ENCODE measurements at places on chromosomes 4 and X. TPM values are rescaled to one million over a fixed set of nuclear protein-coding genes. Genes with fewer than 3 reads are reported as not detected.

The STPG2 gene
- 0.06 TPM for total RNA-seq

The ARHGAP24 gene
- 2.2 TPM for total RNA-seq

The LUZP4 gene
- not detected for total RNA-seq

The CRMP1 gene
- total RNA-seq = 91.4 TPM

The CFAP299 gene
- total RNA-seq = not detected

The SLC34A2 gene
- total RNA-seq = 0.12 TPM

The RPA4 gene
- total RNA-seq = 0.34 TPM

The ZNF157 gene
- total RNA-seq = 1.4 TPM

The FREM3 gene
- not detected for total RNA-seq

The HMX1 gene
- total RNA-seq = 0.19 TPM

DNA sequence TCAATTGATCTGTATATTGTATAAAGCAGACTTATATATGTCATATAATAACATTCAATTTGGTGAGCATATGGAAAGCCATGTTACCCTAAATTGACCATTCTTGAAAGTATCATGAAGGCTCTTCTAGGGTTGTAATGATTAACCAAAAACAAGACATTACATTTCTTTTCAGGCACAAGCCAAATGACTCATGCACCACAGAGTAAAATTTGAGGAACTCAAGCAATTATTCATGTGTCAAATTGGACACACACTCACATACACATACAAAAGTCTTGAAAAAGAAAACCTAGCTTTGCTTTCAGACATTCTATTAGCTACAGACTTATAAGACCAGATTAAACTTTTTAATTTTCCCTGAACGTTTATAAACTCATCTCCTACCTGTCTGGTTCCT, 146.5 kb upstream of the PCDH18 start:
- H3K4me1 ChIP-seq = peaks cover 11% of the 10 kb centered on the region
- no peak for DNase-seq
- H3K27me3 ChIP-seq = no peaks in the 10 kb centered on the region
- H3K4me3 ChIP-seq = no peak overlapping the region
- no peak overlapping the region for H3K27ac ChIP-seq
- H3K36me3 ChIP-seq = no peaks in the 10 kb centered on the region

DNA sequence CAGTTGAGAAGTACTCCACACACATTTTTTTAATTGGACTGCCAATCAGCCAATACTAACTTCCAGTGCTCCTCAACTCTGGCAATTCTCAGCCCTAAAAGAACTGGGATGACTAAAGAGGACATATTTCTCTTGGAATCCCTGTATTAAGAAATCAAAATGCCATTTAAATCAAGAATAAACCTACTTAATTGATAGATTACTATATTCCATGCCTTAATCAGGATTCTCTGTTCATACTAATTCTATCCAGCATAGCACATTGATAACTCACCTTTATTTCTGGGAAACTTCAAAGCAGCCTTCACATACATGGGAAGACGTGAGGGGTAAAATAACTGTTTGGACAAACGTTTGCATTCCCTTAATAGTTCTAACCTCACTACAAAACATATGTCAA, 93.0 kb upstream of the DKK2 start:
- no peaks in the 10 kb centered on the region for H3K27me3 ChIP-seq
- H3K4me1 ChIP-seq = no peaks in the 10 kb centered on the region
- no peak overlapping the region for H3K27ac ChIP-seq

- H3K36me3 ChIP-seq = no peaks in the 10 kb centered on the region
- peaks cover 4% of the 10 kb centered on the region for H3K27me3 ChIP-seq
- no peak overlapping the region for H3K4me3 ChIP-seq
- H3K4me1 ChIP-seq = no peaks in the 10 kb centered on the region
These were observed 41.1 kb upstream of the WDR1 start for GRCh38 chr4:10157478-10158332.

- H3K4me3 ChIP-seq = no peak overlapping the region
- no peaks in the 10 kb centered on the region for H3K27me3 ChIP-seq
- H3K36me3 ChIP-seq = no peaks in the 10 kb centered on the region
- DNase-seq = no peak
- no peak overlapping the region for H3K27ac ChIP-seq
These were observed 30.2 kb upstream of the TENM3 start for GRCh38 chr4:182213004-182213403.

- H3K4me3 ChIP-seq = no peak overlapping the region
- H3K27me3 ChIP-seq = no peaks in the 10 kb centered on the region
These were observed 241.5 kb downstream of the MAML3 start for GRCh38 chr4:139912445-139912844.

- DNase-seq = peak; percentile 50
- H3K27ac ChIP-seq = no peak within 1 kb of the TSS
- H3K4me3 ChIP-seq = peak within 1 kb of the TSS; percentile 73
- H3K36me3 ChIP-seq = no peaks in the 10 kb centered on the region
- no peaks in the 10 kb centered on the region for H3K4me1 ChIP-seq
These were observed at the start of gene NAP1L5 for GRCh38 chr4:88697588-88698329. NAP1L5 (minus strand) TSS chr4:88697829; CDS start chr4:88697754, 75 bp downstream.

GRCh38 chrX:73217621-73218020, 3.0 kb upstream of the NAP1L2 start:
- no peaks in the 10 kb centered on the region for H3K36me3 ChIP-seq

GRCh38 chr4:147019091-147019490, 73.4 kb upstream of the TTC29 start:
- peak; percentile 65 for DNase-seq
- no peak overlapping the region for H3K27ac ChIP-seq
- no peaks in the 10 kb centered on the region for H3K27me3 ChIP-seq
- peaks cover 11% of the 10 kb centered on the region for H3K4me1 ChIP-seq
- no peak overlapping the region for H3K4me3 ChIP-seq

DNA sequence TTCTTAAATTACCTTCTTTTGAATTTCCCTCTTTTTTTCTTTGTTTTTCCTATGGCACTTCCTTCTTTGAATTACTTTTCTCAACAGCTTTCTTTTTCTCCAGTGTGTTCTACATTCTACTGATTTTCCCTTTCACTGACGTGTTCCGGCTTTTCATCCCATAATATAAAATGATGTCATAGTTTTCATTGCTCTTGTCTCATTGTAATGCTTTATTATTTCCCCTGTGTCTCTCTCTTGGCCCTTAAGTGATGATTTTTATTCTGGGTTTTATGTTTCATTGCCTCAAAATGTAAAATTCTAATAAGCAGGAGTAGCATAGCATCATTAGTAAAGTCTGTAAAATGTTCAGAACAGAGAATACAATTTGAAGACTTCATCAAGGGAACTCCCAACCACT, 299.3 kb downstream of the KCTD8 start:
- DNase-seq = no peak
- H3K27me3 ChIP-seq = no peaks in the 10 kb centered on the region
- no peak overlapping the region for H3K27ac ChIP-seq
- peaks cover 10% of the 10 kb centered on the region for H3K4me1 ChIP-seq
- H3K36me3 ChIP-seq = no peaks in the 10 kb centered on the region
- H3K4me3 ChIP-seq = no peak overlapping the region

DNA sequence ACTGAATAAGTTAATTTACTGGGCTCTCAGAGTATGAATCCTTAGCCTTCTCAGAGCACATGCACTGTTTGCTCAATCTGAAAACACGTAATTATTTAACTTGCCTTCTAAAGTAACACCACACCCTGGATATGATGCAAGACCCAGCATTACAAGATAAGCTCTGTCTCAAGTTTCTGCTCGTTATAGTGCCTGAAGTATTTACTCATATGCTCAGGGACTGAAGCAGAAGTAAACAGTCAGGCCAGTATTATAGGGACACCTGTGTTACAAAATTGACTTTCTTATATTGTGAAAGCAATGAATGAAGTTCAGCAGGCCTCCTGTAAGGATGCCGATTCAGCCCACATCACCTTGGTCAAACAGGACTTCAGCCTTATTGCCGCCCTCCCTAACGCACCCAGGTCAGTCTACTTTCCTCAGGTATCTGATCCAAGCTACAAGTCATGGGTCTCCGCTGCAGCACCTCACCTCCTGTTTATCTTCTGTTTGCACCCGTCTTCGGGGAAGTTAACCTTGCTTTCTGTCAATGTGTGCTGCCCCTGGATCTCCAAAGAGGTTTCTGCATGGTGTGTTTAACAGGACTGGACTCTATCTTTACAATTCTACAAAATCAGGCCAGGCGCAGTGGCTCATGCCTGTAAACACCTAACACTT, 42.8 kb upstream of the KLF3 start:
- no peaks in the 10 kb centered on the region for H3K36me3 ChIP-seq
- no peak overlapping the region for H3K27ac ChIP-seq
- no peaks in the 10 kb centered on the region for H3K4me1 ChIP-seq
- H3K27me3 ChIP-seq = no peaks in the 10 kb centered on the region
- H3K4me3 ChIP-seq = no peak overlapping the region

- no peak for DNase-seq
- H3K27ac ChIP-seq = no peak overlapping the region
- no peak overlapping the region for H3K4me3 ChIP-seq
- no peaks in the 10 kb centered on the region for H3K27me3 ChIP-seq
- H3K36me3 ChIP-seq = no peaks in the 10 kb centered on the region
- H3K4me1 ChIP-seq = peaks cover 6% of the 10 kb centered on the region
These were observed 575.0 kb upstream of the NR3C2 start for GRCh38 chr4:149017002-149017734.

DNA sequence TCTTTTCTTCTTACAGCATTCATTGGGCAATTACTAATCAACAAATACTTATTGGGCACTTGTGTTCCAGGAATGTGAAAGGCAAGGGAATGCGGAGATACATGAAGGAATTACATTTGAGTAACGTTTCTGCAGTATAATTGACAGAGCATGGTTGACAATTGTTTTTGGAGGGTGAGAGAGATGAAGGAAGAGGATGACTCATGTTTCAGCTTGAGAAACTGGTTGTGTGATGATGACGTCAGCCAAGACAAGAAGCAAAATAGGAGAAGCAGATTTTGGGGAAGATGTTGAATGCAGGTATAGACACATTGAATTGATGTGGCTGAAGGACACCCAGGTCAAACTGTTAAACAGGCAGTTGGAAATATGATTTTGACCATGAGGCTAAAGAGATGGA, 8.0 kb upstream of the CPEB2 start:
- no peak for DNase-seq
- H3K4me1 ChIP-seq = no peaks in the 10 kb centered on the region
- H3K27me3 ChIP-seq = no peaks in the 10 kb centered on the region

DNA sequence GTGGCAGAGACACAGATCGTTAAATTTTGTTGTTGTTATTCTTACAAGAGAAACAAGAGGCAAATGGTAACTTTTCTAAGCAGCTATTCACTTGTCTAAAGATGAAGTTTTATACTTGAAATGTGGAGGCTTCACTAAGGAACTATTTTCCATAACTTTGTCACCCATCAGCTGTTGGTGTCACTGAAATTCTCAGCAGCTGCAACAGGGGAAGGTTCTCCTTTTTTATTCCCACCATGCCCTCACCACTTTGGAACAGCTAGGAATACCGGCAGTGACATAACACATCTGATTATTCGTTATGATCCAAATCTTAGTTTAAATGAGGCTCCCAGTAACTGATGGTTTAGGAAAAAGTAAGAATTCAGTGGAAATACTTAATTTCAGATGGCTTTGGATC, 147.0 kb upstream of the LEF1 start:
- no peak for DNase-seq
- H3K27ac ChIP-seq = no peak overlapping the region
- no peaks in the 10 kb centered on the region for H3K4me1 ChIP-seq
- H3K4me3 ChIP-seq = no peak overlapping the region
- no peaks in the 10 kb centered on the region for H3K36me3 ChIP-seq
- no peaks in the 10 kb centered on the region for H3K27me3 ChIP-seq

GRCh38 chrX:13868591-13868990, 51.7 kb upstream of the GPM6B start:
- no peaks in the 10 kb centered on the region for H3K27me3 ChIP-seq
- H3K27ac ChIP-seq = no peak overlapping the region
- peaks cover 2% of the 10 kb centered on the region for H3K4me1 ChIP-seq

DNA sequence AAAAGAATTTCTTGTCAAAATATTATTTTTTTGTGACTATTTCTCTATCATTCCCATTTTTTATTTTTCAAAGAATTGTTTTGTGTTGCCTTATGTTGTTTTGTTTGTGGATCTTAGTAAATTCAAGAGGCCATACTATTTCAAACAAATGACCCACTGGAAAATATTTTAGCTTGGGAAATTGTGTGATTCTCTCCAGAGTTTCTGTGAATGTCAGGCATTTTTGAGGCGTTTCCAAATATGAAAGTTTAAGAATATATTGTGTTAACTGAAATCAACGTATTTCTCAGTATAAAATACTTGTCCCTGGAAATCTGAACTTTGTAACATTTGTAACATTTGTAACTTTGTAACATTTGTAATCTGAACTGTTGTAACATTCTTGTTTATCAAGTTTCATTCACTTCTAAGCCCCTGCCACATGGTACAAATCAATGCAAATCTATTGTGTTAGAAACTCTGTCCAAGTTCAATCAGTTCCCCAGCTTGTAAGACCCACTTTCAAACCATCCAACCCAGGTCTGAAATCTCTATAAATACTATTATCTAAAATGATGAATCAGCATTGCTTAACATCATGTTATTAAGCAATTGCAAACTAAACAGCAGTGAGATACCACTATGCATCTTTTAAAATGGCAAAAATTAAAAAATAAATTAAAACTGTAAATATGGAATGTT, 465.4 kb upstream of the GRID2 start:
- no peak overlapping the region for H3K27ac ChIP-seq
- H3K4me1 ChIP-seq = no peaks in the 10 kb centered on the region
- H3K27me3 ChIP-seq = no peaks in the 10 kb centered on the region
- H3K4me3 ChIP-seq = no peak overlapping the region
- H3K36me3 ChIP-seq = no peaks in the 10 kb centered on the region

DNA sequence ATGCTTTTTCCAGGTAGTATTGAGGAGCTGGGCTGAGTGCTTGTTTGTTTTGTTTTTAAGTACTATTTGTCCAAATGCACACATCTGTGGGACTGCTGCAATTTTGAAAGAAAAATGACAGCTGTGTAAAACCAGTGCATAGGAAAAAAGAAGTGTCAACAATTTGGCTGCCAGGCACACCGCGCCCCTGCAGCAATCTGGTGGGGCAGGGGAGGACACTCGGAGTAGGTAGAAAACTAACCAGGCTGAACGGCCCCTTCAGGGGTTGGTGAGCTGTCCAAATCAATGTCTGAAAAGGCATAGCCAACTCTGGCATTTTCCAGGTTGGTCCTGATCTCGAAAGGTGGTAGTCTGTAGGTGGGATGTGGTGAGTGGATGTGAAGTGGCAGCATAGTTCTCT, 1.1 kb downstream of the LDOC1 start:
- DNase-seq = no peak
- H3K27ac ChIP-seq = no peak overlapping the region
- no peaks in the 10 kb centered on the region for H3K27me3 ChIP-seq
- peak overlapping the region; percentile 60 for H3K4me3 ChIP-seq

- no peak overlapping the region for H3K27ac ChIP-seq
- no peaks in the 10 kb centered on the region for H3K27me3 ChIP-seq
- H3K4me3 ChIP-seq = no peak overlapping the region
These were observed 193.2 kb downstream of the SHROOM3 start for GRCh38 chr4:76628251-76628650.

DNA sequence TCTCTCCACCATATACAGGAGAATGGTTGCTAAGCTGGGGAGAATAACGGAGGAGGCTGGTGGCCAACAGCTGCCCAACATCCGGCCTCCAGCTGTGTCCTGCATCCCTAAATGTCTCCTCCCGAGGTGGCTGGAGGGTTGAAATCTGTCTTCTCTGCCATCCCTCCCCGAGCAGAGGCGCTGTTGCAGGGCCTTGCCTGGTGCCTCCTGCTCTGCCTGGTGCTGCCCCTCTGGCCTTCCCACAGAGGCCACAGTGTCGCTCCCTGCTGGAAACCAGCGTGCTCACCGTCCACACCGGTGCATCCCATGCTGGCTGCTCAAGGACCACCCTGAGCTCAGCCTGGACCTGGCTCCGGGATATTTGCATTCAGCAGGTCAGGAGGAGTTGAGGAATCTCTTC, 115.2 kb downstream of the ENPP6 start:
- H3K4me3 ChIP-seq = no peak overlapping the region
- peaks cover 22% of the 10 kb centered on the region for H3K4me1 ChIP-seq
- H3K27ac ChIP-seq = no peak overlapping the region

All from neural progenitor cell (in vitro differentiated cells).